Astrocyte (in vitro differentiated cells and primary cell): ENCODE measurements at places on chromosomes 2 and 18. TPM values are rescaled to one million over a fixed set of nuclear protein-coding genes. Genes with fewer than 3 reads are reported as not detected.

DNA sequence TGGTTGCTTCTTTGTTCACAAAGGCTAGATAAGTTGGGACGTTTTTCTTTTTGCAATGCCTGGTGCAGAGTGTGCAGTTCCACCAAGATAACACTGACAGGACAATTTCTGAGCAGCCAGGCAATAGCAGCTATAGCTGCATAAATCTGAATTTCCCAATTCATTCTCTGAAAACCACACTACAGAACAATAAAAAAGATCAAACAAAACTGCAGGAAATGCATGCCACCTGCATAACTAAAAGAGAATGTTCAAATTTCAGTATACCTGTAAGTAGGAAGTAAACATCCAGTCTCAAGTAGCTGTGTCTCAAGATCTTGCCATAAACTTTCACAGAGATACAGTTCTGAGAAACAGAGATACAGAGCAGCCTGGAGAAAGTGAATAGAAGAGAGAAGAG is 5.3 kb upstream of the KCTD18 start:
- H3K27me3 ChIP-seq, result peaks cover 13% of the 10 kb centered on the region
- H3K4me1 ChIP-seq, result no peaks in the 10 kb centered on the region
- no peak for DNase-seq

GRCh38 chr2:158487419-158487818 is 30.7 kb downstream of the PKP4 start:
- no peaks in the 10 kb centered on the region for H3K27me3 ChIP-seq
- peak; percentile 72 for DNase-seq
- no peak overlapping the region for H3K4me3 ChIP-seq
- H3K27ac ChIP-seq, result peak overlapping the region; percentile 48

GRCh38 chr2:166365803-166366420 is 9.8 kb downstream of the SCN9A start:
- peak; percentile 50 for DNase-seq
- H3K36me3 ChIP-seq, result no peaks in the 10 kb centered on the region
- H3K27ac ChIP-seq, result no peak overlapping the region

DNA sequence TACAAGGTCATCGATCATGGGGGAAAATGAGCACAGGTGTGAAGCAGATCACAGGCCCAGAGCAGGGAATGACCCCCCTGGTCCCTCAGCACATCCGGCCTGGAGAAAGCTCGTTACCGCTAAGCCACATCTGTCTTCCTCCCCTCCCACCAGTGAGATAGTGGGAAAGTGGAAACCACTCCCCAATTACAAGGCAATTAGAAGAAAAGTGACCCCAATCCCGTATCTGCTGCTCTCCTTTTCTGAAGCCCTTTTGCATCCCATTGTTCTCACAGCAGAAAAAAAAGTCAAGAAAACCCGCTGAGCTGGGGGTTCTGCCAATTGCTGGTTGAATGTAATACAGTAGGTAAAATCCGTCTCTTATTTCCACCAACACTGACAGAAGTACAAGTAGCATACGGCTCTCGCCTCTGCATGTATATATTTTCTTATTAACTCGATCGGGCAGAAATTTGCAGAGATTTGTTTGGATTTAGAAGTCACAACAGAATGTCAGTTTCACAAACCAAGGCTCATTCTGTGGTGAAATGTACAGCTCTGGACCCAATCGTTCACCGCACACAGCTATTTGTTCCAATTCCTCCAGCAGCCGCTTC is 287.0 kb downstream of the TCF4 start:
- H3K4me3 ChIP-seq, result no peak overlapping the region
- no peak overlapping the region for H3K27ac ChIP-seq
- DNase-seq, result no peak
- H3K27me3 ChIP-seq, result no peaks in the 10 kb centered on the region
- H3K4me1 ChIP-seq, result peaks cover 11% of the 10 kb centered on the region
- H3K36me3 ChIP-seq, result no peaks in the 10 kb centered on the region

DNA sequence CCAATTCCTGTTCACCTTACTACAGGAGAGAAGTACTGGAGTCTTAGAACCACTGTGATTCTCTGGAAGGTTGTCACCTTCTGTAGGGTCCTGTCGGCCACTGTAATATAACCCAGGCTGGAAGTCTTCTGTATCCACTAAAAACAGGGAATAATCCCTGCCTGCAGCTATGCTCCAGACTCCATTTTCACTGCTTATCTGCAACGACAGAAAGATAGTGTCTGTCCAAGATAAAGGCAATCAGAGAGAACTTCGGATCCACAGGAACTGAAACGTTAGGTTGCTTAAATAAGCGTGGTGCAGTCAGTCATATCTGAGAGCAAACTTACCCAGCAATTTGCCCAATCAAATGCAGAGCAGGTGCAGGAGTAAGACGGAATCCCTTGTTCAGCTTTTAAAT is 34.2 kb downstream of the ALS2 start:
- H3K27me3 ChIP-seq, result no peaks in the 10 kb centered on the region
- H3K4me3 ChIP-seq, result no peak overlapping the region
- no peak overlapping the region for H3K27ac ChIP-seq

GRCh38 chr18:63762518-63762917 is 12.7 kb upstream of the SERPINB7 start:
- H3K27me3 ChIP-seq, result no peaks in the 10 kb centered on the region
- peak; percentile 45 for DNase-seq
- H3K36me3 ChIP-seq, result no peaks in the 10 kb centered on the region
- H3K4me1 ChIP-seq, result peaks cover 7% of the 10 kb centered on the region
- H3K4me3 ChIP-seq, result no peak overlapping the region

- no peaks in the 10 kb centered on the region for H3K27me3 ChIP-seq
- H3K27ac ChIP-seq, result peak within 1 kb of the TSS; percentile 69
- H3K4me1 ChIP-seq, result peaks cover 11% of the 10 kb centered on the region
- H3K4me3 ChIP-seq, result peak within 1 kb of the TSS; percentile 86
- H3K36me3 ChIP-seq, result peaks cover 11% of the 10 kb centered on the region
Measured at GRCh38 chr2:233251306-233252116, at the start of gene ATG16L1. Gene ATG16L1 (plus strand): TSS chr2:233251673. CDS start chr2:233251828, 155 bp downstream.

UCN gene
- 1.1 and 1.5 TPM in 2 replicates for total RNA-seq

FHOD3 gene
- total RNA-seq, result 5.9 and 6.1 TPM in 2 replicates
